M059J (cell line): ENCODE measurements at places on chromosomes 5 and 9. TPM values are rescaled to one million over a fixed set of nuclear protein-coding genes. Genes with fewer than 3 reads are reported as not detected.

DNA sequence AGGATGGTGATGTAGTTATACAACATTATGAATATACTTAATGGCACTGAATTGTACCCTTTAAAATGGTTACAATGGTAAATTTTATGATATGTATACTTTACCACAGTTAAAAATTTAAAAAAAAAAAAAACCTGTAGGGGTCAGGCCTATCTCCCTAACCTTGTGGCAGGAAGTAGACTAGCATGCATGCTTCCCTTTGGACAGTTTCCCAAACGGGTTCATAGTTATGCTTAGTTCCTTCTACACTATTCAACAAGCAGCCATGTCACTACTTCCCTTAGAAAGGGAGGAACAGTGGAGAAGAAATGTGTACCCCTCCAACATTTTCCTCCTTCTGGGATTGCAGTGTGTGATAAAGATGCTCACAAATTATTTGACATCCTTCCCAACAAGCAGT is 32.5 kb downstream of the IDNK start:
- no peak for DNase-seq

- no peak for DNase-seq
These were observed 2223.1 kb upstream of the C9orf72 start for GRCh38 chr9:29796291-29796952.

DNA sequence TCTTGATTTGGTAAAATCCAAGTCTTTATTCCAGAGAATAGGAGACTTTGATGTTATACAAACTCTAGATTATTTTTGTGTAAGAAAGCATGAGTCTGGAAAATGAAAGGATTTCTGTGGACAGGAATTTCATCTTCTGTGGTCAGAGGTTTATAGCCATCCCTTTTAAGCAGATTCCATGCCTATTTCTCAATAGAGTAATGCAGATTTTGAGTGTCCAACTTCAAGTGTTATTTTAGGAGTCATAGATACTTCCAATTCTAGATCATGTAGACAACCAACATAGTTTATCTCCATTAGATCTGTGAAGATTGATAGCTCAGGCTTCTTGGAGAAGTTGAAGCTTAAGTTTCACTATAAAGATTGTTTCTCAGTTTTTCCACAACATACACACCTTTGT is 379.7 kb downstream of the PSAT1 start:
- peak; percentile 74 for DNase-seq

- DNase-seq = no peak
These were observed 162.1 kb downstream of the ARL15 start for GRCh38 chr5:54148067-54148845.

Gene RASGEF1C
- total RNA-seq = not detected in 2 replicates

DNA sequence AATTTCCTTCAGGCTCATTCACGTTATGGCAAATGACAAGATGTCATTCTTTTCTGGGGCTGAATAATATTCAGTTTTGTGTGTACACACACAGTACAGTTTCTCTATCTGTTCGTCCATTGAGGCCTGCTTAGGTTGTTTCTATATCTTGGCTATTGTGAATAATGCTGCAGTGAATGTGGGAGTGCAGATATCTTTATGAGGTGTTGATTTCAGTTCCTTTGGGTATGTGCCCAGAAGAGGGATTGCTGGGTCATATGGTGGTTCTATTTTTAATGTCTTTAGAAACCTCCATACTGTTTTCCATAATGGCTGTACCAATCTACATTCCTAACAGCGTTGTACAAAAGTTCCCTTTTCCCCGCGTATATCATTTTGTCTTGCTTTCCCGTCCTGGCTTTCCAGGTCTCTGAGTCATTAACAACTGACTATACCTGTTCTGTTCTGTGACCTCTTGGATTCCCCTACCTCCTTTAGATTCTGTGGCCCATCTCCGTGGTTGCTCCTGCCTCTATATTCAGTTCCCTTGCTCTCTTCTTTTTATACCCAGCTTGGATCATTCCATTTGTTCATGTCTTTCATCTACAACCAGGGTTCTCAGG is 6.8 kb downstream of the SNX30 start:
- DNase-seq = no peak

- DNase-seq = peak; percentile 51
These were observed 27.2 kb downstream of the RUSC2 start for GRCh38 chr9:35517131-35517530.

- peak; percentile 62 for DNase-seq
These were observed 139.2 kb upstream of the PALM2AKAP2 start for GRCh38 chr9:109640580-109641371.

DNA sequence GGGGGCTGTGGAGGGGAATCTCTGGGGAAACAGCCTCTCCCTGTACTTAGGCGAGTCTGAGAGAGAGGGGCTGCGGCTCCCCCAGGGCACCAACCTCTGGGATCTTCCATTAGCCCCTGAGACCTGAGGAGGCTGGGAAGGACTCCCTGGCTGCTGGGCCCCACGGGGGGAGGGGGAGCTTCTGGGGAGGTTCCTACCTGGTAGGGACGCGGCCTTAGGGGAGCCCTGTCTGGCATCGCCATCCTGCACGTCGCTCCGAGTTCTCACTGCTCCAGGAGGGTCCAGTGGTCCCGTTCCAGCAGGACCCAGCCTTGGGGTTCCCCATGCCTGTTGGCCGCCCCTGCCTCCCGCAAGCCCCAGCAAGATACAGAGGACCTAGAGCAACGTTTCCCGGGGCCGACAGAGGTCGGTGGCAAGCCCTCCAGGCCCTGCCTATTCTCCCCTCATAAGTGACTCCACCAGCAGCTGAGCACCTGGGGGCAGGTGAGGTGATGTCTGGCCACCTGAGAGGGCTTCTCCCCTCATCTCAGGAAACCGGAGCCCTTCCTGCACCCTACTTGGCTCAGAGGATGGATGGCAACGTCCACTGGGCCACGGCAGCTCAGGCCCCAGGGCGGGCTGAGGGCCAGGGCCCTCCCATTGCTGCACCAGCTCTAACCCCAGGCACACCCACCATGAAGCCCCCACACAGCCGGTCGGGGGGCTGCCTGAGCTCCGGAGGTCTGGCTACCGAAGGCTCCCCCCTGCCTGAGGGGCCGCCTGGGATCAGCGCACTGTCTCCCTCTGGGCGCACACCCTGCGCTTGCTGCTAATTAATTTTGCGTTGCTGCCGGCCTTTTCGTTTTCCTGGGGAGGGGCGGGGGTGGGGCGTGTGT is 22.5 kb downstream of the TPPP start:
- DNase-seq = no peak

GRCh38 chr9:76049341-76049740 is 158.9 kb downstream of the PCSK5 start:
- DNase-seq = no peak

Gene FRRS1L
- total RNA-seq = 0.05 TPM in 2 replicates

- peak; percentile 51 for DNase-seq
These were observed 1468.0 kb downstream of the FOXD4L5 start for GRCh38 chr9:63816751-63817621.

DNA sequence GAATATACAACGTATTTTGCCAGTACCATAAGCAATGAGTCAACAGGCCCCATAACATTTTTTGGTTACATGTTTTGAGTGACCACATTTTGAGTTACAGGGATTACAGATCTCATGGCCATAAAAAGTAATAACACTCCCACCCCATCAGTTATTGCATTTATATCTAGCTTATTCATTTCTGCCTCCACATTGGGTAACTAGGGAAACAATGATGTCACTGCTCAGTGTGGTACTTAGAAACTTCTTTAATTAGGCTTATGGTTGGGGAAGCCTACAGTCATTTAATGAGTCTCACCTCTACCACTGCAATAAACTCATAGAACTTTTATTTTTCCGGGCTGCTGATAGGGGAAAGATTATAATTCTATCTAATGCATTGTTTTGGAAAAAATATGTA is 39.9 kb upstream of the SMIM15 start:
- DNase-seq = peak; percentile 52

Gene CDX1
- total RNA-seq = not detected in 2 replicates

DNA sequence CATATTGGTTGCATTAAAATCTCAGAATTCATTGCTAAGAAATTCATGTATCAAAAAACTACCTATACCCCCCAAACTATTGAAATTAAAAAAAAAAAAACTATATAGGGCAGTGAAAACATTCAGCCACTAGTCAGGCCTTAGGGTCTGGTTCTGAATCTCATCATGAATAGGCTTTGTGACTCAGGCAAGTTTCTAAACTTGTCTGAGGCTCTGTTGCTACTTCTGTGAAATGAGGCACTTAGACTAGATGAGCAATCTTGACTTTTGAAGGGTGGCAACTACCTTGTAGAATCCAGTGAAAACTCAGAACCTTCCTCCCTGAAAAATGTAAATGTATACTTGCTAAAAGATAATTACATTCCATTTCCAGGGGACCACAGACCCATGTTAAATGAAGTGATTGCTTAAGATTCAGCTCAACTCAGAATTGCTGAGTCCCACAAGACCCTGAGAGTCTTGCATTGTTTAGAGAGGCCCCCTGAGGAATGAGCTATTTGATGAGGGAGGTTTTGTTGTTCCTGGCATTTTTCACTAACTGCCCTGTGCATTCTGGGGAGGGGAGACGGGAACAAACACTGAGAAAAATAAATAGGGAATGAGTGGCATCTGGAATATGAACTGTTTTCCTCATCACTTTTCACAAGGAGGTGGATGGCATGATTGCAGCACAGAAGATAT is 29.5 kb downstream of the RAI14 start:
- DNase-seq = peak; percentile 81

DNA sequence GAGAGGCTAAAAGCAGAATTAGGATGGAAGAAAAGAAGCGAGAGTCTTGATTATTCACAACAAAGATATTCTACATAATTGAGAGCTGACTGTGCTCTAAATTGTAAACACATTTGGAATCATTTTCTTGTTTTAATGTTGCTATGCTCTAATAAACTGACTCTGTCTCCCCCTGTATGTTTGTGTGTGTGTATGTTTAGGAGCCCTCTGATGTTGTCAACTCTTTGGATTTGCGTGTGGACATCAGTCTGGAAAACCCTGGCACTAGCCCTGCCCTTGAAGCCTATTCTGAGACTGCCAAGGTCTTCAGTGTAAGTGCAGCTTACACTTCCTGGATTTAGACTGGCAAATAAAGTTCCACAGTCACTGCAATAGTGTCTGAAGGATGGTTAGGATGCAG is 37.8 kb downstream of the MOCS2 start:
- DNase-seq = peak; percentile 37
